ENCODE measurements at places on chromosomes 1 and 21. TPM values are rescaled to one million over a fixed set of nuclear protein-coding genes. Genes with fewer than 3 reads are reported as not detected.

TCEA3 gene
- total RNA-seq = 163 TPM

PLXNA2 gene
- total RNA-seq = 12.8 TPM

ACOT11 gene
- total RNA-seq = 1.5 TPM

GOLT1A gene
- total RNA-seq = not detected

CA14 gene
- total RNA-seq = 3.8 TPM

GBP7 gene
- total RNA-seq = not detected

OR2AK2 gene
- not detected for total RNA-seq

PDZK1IP1 gene
- not detected for total RNA-seq

RGS16 gene
- total RNA-seq = 0.98 TPM

AVPR1B gene
- not detected for total RNA-seq

CFHR3 gene
- not detected for total RNA-seq

FMO1 gene
- total RNA-seq = 0.36 TPM

DIO1 gene
- not detected for total RNA-seq

RRP1B gene
- total RNA-seq = 12.5 TPM

PPIAL4G gene
- total RNA-seq = not detected

OVAAL gene
- total RNA-seq = not detected

TENT5C gene
- total RNA-seq = 21.8 TPM

UBE2U gene
- not detected for total RNA-seq

S100A7A gene
- total RNA-seq = not detected

HSF2BP gene
- 0.63 TPM for total RNA-seq

LCA5L gene
- 5.6 TPM for total RNA-seq

TDRD10 gene
- 0.61 TPM for total RNA-seq

OR6K3 gene
- not detected for total RNA-seq

TNFRSF9 gene
- total RNA-seq = 0.05 TPM

EPHA8 gene
- total RNA-seq = not detected

DISC1 gene
- total RNA-seq = 2.3 TPM

FMO4 gene
- total RNA-seq = 0.61 TPM

CYP4A11 gene
- total RNA-seq = not detected

HHIPL2 gene
- not detected for total RNA-seq

SLC25A44 gene
- 9.2 TPM for total RNA-seq

TFF3 gene
- 0.64 TPM for total RNA-seq

GJA9 gene
- total RNA-seq = not detected

PADI4 gene
- total RNA-seq = not detected

PLA2G2A gene
- total RNA-seq = 18.7 TPM

SIK1 gene
- 2.2 TPM for total RNA-seq

TRIM17 gene
- total RNA-seq = not detected

LRRC38 gene
- 6.5 TPM for total RNA-seq

CDC20 gene
- total RNA-seq = 2.4 TPM

SEC16B gene
- 0.47 TPM for total RNA-seq

SLC9C2 gene
- not detected for total RNA-seq

CRYBG2 gene
- total RNA-seq = not detected

CACNA1S gene
- total RNA-seq = 83.9 TPM

DSCAM gene
- not detected for total RNA-seq

POFUT2 gene
- total RNA-seq = 5.5 TPM

PLEKHN1 gene
- not detected for total RNA-seq

DRAXIN gene
- not detected for total RNA-seq

SLC25A34 gene
- 17.2 TPM for total RNA-seq

TPR gene
- total RNA-seq = 66.4 TPM

OLFM3 gene
- total RNA-seq = not detected
